CD4-positive, CD25-positive, alpha-beta regulatory T cell (primary cell): ENCODE measurements at places on chromosomes 5 and 9.

DNA sequence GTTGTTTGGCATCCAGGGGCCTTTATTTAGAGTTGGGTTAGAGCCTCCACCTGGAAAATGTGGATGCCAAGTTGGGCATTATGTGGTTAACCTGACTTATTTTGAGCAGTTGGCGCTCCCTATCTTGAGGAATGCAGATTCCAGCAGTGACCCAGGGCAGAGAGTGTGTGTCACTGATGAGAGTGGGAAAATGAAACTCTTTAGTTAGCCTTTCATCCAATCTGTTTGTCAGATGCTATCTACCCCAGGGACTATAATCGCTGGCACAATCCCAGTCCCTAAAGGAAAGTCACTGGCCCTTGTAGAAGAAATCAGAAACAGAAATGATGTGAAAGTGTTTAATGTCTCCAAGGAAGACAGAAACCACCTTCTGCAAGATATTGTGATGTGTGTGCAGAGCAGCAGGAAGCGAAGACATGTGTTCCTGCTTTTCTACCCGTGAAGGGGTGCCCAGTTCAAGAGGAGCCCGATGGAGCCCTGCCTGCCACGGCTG lies 10.2 kb upstream of the STING1 start:
- DNase-seq, result no peak

DNA sequence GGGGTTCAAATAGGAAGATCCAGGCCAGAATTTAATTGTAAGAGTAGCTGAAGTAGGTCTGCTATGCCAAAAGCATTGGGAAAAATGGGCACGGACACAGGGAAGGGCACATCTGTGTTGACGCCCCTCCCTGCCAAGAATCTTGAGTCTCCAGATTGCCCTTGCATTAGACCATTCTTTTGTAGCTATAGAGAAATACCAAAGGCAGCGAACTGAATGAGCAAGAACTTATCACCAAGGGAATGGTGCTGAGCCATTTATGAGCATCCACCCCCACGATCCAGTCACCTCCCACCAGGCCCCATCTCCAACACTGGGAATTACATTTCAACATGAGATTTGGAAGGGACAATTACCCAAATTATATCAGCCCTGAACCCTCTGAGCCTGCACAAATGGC lies 18.0 kb upstream of the GDA start:
- no peak for DNase-seq

GRCh38 chr5:96655506-96655905 lies 6.7 kb upstream of the CAST start:
- no peak for DNase-seq

DNA sequence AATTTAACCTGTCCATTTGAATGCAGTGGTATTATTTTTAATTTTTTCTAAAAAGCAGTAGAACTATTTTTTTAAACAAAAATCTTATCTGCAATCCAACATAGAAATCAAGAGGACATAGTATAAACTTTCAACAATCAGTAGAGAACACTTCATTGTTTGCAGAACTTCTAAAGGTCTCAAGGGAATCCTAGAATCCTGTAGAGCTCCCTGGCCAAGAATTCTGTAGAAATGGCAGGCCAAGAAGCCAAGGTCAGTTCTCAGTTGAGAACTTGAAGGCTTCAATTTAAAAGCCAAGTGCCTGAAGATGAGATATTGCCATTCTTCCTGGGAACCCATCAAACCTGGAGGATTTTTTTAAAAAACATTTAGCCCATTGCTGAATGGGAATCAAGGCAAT lies 199.2 kb upstream of the KLF4 start:
- no peak for DNase-seq

DNA sequence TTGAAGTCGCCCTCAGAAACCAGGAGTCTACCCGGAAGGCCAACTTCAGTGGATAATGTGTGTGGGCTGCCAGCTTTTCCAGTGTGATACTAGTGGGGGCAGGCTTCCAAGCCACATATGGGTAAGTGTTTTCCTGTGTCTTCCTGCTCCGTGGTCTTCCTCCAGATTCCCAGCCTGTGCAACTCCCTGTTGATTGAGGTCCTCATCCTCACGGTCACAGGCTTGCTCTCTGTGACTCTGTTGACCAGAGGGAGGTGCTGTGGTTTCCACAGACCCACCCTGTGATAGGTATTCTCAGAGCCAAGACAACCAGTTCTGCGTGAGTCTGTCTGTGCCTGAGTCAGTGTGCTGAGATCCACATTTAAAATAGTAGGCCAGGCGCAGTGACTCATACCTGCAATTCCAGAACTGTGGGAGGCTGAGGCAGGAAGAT lies 388.0 kb upstream of the IRX2 start:
- DNase-seq, result no peak
